AG20443 (cell line): ENCODE measurements at places on chromosomes 16 and 17.

DNA sequence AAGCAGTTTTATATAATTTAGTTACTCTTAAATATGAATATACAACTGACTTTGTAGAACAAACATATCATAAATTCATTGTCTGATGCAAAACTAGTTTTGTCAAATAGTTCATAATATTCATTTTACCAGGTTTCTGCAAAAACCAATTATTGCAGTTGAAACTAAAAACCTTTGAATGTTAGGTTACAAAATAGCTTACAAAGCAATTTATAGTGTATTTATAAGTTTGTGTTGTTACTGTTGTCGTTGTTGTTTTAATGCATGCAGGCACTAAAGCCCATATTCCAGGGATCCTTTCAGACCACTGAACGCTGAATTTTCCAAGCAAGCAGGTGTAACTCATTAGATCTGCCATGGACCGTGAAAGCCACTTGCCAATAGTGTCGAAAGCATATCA is 427.6 kb downstream of the ZFHX3 start:
- no peak for DNase-seq

- no peak for DNase-seq
Observed at GRCh38 chr17:41327411-41328120, 12.1 kb upstream of the KRTAP17-1 start.

DNA sequence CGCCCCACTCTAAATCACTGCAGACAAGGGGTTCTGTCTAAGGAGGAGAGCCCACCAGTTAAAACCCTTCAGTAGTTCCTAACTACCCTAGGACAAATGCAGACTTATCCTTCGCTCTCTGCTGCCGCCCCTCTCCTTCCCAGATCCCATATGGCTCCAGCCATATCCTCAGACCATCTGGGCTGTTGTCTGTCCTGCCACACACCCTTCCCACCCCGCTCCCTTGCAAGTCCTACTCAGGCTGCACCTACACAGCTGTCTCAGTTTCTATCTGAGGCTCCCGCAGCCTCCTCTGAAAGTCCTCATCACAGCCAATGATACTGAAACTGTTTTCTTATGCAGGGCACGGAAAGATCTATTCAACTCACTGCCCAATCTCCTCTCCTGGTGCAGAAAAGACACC is 720 bp upstream of the BCKDK start:
- DNase-seq: no peak

GRCh38 chr17:59160157-59161025 is 4.8 kb downstream of the PRR11 start:
- DNase-seq: no peak

- DNase-seq: no peak
Observed at GRCh38 chr17:6981426-6981825, 14.4 kb upstream of the ALOX12 start.

GRCh38 chr17:57612202-57613071 is 132.7 kb downstream of the CCDC182 start:
- no peak for DNase-seq

GRCh38 chr17:63786971-63787711 is 13.2 kb downstream of the DDX42 start:
- no peak for DNase-seq

- no peak for DNase-seq
Observed at GRCh38 chr17:39104046-39104445, 47.4 kb downstream of the PLXDC1 start.

- DNase-seq: no peak
Observed at GRCh38 chr16:2061526-2061925, 13.7 kb downstream of the TSC2 start.

- DNase-seq: peak; percentile 75
Observed at GRCh38 chr17:73304971-73305812, 6.6 kb downstream of the CDC42EP4 start.

- no peak for DNase-seq
Observed at GRCh38 chr16:5903832-5904231, 806.2 kb upstream of the EEF2KMT start.

GRCh38 chr17:49670002-49670401 is 7.9 kb downstream of the SPOP start:
- no peak for DNase-seq

DNA sequence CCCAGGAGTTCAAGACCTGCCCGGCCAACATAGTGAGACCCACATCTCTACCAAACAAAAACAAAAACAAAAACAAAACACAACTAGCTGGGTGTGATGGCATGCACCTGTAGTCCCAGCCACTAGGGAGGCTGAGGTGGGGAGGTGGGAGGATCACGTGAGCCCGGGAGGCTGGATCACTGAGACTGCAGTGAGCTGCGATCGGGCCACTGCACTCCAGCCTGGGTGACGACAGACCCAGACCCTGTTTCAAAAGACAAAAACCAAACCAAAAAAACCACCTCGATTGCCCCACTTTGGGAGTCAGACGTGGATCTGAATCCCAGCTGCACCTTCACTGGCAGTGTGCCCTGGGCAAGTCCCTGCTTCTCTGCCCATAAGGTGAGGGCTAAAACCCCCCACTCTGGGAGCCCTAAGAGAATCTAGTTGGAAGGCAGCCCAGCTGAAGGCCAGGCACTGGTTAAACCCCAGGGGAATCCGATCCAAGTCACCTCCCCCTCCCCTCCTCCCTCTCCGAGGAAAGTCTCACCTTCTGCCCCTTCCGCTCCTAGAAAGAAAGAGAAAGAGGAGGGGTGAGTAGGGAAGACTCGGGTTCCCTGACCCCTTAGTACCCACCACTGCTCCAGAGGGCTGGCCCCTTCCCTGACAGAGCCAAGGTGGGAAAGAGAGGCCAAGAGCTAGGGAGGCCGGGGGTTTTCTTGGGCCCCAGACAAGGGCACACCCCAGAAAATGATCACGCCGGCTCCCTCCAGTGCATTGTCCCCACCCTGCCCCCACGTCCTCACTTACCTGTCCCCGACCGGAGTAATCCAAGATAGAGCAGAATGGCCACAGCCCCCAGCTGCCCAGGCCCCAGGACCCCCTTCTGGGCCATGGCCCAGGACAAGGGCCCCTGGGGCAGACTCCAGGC is 647 bp downstream of the PRSS8 start:
- DNase-seq: no peak

DNA sequence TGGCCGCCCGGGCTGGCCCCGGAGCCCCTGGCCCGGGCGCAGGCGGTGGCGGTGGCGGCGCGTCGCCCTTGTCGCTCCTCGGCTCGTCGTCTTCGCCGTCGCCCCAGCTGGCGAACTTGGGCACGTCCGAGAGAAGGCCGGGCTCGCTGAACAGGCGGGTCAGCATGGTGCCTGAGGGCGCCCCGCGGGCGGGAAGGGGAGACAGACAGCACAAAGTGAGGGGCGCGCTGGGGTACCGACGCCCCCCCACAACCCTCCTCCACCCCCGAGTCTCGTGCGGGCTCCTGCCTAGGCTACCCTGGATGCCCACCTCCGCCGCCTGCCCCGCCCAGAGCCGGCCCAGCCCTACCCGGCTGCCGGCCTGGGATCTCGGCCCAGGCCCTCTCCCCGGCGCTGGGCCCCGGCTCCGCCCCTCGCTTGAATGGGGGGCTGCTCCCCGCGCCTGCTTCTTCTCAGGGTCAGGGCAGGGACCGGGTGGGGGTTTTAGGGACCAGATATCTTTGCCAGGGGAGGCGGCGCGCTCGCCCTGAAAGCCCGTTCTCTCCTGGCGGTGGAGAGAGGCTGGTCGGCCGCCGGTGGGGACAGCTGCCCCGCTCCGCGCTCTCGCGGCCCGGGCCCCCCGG is 1.2 kb downstream of the NEUROD2 start:
- DNase-seq: no peak

DNA sequence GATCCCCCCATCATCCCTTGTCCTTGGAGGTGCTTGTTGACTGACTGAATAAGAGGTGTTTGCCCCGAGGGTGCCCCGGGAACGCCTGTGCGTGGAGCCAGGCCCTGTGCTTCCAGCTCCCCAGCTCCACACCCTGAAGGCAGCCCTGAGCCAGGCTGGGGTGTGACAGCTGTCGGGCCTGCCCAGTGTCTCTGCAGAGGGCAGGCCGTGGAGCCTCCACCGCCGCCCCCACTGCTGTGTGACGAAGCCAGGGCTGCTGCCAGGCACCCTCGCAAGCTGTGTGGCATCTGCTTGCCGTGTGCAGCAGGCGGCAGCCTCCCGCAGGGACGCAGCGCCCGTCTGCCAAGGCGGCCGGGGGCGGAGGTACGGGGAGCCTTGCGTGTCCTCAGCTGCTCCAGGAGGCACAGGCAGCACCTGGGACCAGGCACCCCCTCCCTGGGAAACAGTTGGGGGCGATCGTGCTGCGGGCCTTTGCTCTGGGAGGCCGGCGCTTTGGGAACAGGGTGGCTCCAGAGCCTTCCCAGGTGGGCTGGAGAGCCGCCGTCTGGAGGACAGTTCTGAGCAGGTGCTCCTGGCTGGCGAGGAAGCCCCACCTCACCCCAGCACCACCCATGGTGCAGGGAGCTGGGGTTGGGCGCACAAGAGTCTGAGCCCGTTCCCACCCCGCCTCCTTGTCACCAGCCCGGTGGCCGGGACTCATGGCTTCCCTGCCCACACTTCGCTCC is 26.6 kb downstream of the GSE1 start:
- peak; percentile 63 for DNase-seq

- DNase-seq: no peak
Observed at GRCh38 chr16:56748191-56748590, 18.3 kb downstream of the NUP93 start.

GRCh38 chr17:28953444-28954118 is 2.3 kb upstream of the PHF12 start:
- DNase-seq: peak; percentile 50

DNA sequence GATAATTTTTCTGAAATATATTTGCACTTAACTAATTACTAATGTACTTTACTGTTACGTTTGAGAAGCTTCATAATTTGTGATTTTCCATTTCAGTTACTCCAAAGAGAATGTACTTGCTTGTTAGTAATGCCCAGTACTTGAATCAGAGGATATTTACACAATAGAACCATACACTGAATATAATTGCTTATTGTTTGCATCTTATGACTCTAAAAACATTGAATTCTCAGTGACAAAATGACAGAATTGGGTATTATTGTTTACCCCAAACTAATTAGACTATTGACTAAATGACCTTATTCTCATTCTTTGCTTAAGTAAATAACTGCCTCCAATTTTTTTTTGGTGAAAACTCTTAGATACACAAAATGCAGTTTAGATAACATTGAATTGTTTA is 8.9 kb downstream of the CCP110 start:
- DNase-seq: no peak

- DNase-seq: peak; percentile 94
Observed at GRCh38 chr16:11586856-11587642, at the start of gene LITAF. LITAF (minus strand) TSS chr16:11586919; CDS start chr16:11556730, 30,189 bp downstream.

- DNase-seq: no peak
Observed at GRCh38 chr17:81075307-81075706, 40.4 kb downstream of the BAIAP2 start.

GRCh38 chr16:24841291-24841690 is 4.5 kb upstream of the SLC5A11 start:
- DNase-seq: no peak

- DNase-seq: no peak
Observed at GRCh38 chr17:63989622-63990345, 8.4 kb upstream of the PRR29 start.

DNA sequence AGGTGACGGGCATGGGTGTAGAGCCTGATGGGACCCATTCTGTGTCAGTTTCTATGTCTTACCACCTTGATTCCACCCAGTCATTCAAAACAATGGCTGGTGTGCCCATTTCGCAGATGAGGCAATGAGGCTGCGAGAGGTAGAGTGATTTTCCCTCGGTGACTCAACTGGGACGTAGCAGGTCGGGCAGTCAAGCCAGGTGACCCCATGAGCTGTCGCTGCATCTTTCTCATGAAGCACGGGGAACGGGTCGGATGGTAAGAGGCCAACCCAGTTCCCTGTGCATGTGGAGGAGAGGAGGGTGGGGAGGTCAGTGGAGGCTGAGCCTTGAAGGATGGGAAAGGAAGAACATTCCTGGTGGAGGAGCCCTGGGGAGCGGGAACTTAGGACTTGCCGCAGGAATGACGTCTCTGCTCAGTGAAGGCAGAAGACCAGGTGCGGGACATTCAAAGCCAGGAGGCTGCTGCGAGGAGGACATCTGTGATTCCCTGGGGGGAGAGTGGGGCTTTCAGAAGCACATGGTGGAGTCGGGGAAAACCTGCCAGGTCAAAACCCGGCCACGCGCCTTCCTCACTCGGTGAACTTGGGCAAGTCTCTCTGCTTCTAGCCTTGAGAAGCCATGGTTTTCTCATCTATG is 1.1 kb downstream of the IL21R start:
- DNase-seq: no peak

GRCh38 chr16:4862639-4863038 is 15.4 kb downstream of the UBN1 start:
- no peak for DNase-seq

- peak; percentile 54 for DNase-seq
Observed at GRCh38 chr16:86452451-86452850, 57.9 kb upstream of the FOXF1 start.

DNA sequence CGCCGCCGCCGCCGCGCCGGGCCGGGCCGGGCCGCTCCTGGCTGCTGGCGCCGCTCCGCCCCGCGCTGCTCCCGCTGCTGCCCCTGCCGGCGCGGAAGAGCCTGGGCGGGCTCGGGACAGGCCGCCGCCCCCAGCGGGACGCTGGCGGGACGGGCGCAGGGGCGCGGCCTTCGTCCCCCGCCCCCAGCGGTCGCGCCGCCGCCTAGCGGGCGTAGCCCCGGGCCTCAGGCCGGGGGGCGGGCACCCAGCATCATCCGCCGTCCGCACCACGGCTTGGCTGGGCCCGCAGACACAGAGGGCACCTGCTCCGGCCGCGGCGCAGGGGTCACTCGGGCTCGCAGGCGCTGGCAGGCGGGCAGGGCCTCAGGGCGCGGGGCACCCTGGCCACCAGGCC is at the start of gene AMFR:
TSS of gene AMFR (minus strand) at position 107 of the 394 bp plus-strand sequence. CDS start 218 bp downstream, outside the sequence.
- DNase-seq: peak; percentile 98

DNA sequence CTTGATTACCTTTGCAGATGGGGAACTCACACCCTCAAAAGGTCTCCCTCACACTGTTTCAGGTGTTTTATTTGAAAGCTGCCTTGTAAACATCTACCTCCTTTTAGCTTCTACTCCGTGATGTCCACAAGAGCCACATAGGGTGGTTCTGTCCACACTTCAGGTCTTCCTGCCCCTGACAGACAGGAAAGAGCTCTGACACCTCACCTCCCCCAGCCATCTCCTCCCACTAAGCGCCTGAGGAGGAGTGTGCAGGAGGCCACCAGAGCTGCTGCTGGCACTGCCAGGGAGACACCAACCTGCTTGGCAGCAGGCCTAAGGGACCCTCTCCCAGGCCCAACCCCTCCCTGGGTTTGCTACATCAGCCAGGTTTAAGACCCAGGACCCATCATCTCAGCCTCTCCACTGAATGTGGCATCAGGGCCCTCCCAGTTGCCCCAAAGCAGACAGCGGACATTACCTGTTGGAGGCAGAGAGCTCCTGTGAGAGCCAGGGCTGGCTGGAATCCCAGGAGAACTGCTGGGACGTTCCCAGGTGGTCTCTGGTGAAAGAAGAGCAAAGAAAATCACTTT is 76.4 kb upstream of the RCVRN start:
- DNase-seq: no peak
